ENCODE measurements at places on chromosomes 13 and 19.

DNA sequence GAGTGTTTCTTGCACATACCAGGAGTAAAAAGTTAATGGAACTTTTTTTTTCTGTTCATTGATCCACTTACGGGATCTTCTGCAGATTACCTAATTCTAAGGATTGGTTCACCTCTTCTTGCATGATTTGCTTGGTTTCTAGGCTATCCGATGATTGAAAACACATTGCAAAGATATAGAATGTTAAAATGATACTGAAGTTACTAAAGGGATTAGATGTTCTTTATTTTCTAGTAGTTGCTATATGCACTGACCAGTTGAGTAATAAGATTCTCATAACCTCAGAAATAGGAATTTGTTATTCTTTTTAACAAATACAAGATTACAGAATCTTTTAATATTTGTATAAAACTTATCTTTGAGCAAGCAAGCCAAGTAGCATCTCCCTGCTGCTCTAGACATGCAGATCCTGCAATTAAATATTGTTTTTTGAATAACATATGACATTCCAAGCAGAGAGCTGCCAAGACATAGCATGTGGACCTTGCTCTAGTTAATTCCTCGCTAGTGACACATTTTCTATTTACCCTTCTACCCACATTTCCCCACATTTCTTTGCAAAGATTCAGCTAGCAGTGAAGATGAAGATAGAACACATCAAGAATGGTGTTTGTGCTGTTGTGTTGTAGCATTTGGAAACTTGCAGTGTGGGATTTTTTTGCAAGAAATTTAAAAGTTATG is 51.7 kb upstream of the RNF113B start:
- H3K4me1 ChIP-seq: no peaks in the 10 kb centered on the region
- DNase-seq: no peak
- H3K4me3 ChIP-seq: no peak overlapping the region
- H3K27me3 ChIP-seq: no peaks in the 10 kb centered on the region

- no peak overlapping the region for H3K27ac ChIP-seq
- no peaks in the 10 kb centered on the region for H3K4me1 ChIP-seq
- no peaks in the 10 kb centered on the region for H3K27me3 ChIP-seq
- DNase-seq: no peak
- H3K4me3 ChIP-seq: no peak overlapping the region
These were observed 288.0 kb upstream of the MAB21L1 start for GRCh38 chr13:35764326-35765015.

DNA sequence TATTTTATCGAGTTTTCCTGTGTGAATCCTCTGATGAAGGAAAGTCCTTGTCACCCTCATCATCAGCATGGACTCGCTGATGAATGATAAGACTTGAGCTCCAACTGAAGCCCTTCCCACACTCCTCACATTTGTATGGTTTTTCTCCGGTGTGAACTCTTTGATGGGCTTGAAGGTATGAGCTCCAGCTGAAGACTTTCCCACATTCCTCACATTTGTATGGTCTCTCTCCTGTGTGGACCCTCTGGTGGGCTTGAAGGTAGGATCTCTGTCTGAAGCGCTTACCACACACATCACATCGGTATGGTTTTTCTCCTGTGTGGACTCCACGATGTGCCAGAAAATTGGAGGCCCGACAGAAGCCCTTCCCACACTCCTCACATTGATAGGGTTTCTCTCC is 21.7 kb downstream of the ZNF45 start:
- H3K4me1 ChIP-seq: no peaks in the 10 kb centered on the region
- H3K27ac ChIP-seq: no peak overlapping the region
- no peaks in the 10 kb centered on the region for H3K27me3 ChIP-seq
- H3K36me3 ChIP-seq: peaks cover 55% of the 10 kb centered on the region

DNA sequence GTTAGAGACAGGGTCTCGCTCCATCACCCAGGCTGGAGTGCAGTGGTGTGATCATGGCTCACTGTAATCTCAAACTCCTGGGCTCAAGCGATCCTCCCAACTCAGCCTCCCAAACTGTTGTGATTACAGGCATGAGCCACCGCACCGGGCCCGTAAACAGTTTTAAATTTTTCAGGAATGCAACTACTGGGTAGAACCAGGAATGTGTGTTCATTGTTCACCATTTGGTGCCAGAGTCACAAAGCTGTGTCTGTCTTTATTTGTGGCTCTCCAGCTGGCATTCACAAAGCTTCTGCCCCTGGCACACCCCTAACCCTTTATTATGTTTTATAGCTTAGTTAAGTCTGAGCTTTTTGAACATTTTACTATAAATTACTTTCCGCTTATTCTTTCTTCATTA is 19.8 kb upstream of the ACP7 start:
- no peaks in the 10 kb centered on the region for H3K27me3 ChIP-seq
- DNase-seq: no peak
- no peaks in the 10 kb centered on the region for H3K4me1 ChIP-seq
- H3K36me3 ChIP-seq: no peaks in the 10 kb centered on the region

DNA sequence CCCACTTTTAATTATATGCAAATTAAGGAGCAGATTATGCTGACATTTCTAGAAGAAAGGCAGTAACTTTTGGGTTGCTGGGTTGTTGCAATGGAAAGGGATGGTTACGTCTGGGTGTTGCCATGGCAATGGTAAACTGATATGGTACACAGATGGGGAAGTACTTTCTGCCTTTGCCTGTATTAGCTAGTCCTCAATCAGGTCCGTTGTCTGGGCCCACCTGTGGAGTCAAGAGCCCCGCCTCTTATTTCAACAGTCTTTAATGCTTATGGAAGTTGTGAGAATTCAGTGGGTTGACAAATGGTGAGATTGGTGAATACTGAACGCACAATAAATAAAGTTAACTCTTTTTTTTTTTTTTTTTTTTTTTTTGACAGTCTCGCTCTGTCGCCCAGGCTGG is 30.6 kb upstream of the DPP9 start:
- no peak overlapping the region for H3K4me3 ChIP-seq
- H3K27me3 ChIP-seq: no peaks in the 10 kb centered on the region
- no peak for DNase-seq
- no peaks in the 10 kb centered on the region for H3K4me1 ChIP-seq
- H3K27ac ChIP-seq: no peak overlapping the region

DNA sequence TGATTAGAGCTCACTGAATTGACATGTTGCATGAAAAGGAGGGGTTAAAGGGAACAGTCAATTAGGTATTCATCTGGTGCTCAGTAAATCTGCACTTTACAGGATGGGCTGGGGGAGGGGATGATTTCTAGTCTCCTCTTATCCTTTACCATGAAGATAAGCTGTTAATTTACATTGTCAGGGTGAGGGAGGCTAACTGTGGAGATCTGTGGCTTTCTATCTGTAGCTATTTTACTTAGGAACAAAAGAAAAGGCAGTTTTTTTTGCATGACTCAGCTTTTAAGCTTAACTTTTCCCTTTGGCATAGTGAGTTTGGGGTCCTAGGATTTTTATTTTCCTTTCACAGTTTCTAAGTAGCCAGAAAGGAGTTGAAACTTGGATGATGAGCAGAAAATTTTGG is 253.3 kb downstream of the LMO7 start:
- DNase-seq: no peak
- H3K27me3 ChIP-seq: no peaks in the 10 kb centered on the region
- no peak overlapping the region for H3K27ac ChIP-seq
- no peaks in the 10 kb centered on the region for H3K4me1 ChIP-seq
- H3K4me3 ChIP-seq: no peak overlapping the region
